ENCODE measurements at places on chromosomes 1 and 21. TPM values are rescaled to one million over a fixed set of nuclear protein-coding genes. Genes with fewer than 3 reads are reported as not detected.
A peak's percentile ranks its signal among the peaks of the same experiment; 100 is the strongest.

DNA sequence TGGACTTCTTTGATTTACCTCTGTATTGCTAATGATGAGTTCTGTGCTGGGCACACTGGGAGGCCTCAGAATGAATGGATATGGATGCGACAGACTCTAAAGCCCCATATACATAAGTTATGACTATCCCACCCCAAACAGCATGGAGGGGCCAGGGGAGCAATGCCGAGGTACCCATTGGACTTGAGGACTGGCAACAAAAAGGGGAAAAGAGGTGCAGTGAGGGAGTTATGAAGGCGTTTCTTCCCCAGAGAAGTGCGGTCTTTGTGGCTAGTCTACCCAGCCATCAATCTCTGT lies 15.2 kb upstream of the CDCA8 start:
- no peak for DNase-seq

DNA sequence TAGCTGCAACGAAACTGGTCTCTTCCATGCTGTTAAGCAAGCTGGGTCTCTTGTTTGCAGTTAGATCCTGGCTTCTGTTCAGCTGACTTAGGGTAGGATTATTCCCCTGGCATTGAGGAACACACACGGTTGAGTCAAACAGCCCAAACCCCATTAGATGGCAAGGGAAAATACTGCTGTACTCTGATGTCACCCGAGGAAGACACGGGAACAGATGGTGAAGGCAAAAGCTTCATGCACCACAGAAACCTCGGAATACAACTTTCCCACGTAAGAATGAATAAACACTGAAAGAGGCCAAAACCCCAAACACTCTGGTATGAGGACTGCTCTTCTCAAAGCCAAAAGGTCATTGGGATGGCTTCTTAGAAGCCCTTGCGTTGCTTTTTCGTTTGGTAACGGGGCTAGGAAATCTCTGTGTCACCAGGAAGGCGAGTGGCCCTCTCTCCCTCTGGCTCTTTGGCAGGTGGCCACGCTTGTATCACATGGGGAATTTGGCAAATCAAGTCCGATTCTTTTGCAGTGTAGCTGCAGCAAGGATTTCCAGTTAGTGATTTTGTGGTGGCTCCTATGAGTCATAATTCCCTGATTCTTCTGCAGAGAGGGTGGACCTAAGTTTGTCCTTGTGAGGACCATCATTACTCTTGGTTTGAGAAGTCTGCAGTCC lies 16.7 kb upstream of the LYST start:
- no peak for DNase-seq

GRCh38 chr1:23403735-23404486 lies 20.6 kb downstream of the TCEA3 start:
- peak; percentile 89 for DNase-seq

PRDM16 gene
- 1.1 TPM for total RNA-seq

GPR153 gene
- 25.2 TPM for total RNA-seq

GSTM5 gene
- not detected for total RNA-seq

HSPA6 gene
- 0.04 TPM for total RNA-seq
